ENCODE measurements at places on chromosomes 16 and 17.

DNA sequence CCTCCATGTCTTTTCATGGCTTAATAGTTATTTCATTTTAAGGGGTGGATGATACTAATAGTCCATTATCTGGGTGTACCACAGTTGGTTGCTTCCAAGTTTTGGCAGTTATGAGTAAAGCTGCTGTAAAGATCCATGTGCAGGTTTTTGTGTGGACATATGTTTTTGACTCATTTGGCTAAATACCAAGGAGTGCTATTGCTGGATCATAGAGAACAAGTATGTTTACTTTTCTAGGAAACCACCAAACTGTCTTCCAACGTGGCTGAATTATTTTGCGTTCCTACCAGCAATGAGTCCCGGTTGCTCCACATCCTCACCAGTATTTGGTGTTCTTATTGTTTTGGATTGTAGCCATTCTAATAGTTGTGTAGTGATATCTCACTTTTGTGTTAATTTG, 181.9 kb downstream of the SPECC1 start:
- DNase-seq: peak; percentile 88

DNA sequence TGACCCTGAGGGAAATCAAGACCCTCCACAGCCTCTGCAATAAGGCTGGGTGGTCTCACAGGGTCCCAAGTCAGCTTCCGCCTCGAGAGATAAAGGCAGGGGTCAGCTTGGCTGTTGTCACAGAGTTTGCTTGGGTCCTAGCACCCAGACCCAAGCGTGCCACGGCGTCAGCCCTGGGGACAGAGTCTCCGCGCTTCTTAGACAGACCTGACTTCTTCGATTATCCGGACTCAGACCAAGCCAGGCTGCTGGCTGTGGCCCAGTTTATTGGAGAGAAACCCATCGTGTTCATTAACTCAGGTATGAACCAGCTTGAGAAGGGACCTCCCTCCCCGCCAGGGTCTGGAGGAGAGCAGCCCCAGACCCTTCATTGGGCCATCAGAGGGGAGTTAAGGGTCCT, 588 bp downstream of the C16orf92 start:
- no peak for DNase-seq

DNA sequence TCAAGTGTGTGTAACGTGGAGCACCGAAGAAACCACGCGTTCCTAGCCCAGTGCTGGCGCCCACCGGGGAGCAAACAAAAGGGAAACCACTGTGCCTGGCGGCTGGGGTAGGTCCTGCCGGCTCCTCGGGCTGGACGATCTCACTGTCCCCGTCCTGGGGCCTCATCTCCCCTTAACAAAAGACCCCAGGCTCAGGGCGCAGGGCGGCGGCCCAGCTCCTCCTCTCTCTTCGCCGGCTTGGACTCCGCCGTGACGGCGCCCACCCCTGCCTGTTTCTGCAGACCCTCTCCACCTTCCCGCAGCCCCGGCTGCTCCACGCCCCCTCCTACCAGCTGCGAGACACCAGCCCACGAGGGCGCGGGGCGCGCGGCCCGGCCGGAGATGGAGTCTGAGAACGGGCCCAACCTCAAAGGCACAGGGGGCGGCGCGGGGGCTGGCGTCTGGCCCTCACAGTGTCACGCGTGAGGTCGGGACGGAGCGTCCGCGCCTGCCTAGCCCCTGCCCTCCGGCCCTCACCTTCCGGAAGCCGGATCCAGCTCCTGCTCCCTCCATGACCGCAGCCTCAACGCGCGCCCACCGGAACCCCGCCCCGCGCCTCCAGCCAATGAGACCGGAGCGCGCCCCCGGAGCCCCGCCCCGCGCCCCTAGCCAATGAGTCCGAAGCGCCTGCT, at the start of gene CENPX:
Gene CENPX (minus strand): TSS at position 569 of the 671 bp plus-strand sequence. CDS start 17 bp downstream, at position 552.
- DNase-seq: peak; percentile 8

- DNase-seq: no peak
Observed at GRCh38 chr16:62294213-62294972, 258.2 kb upstream of the CDH8 start.

GRCh38 chr16:75402159-75402820, 31.0 kb downstream of the CFDP1 start:
- peak; percentile 80 for DNase-seq

GRCh38 chr16:12542818-12543699, 260.6 kb downstream of the CPPED1 start:
- DNase-seq: no peak

DNA sequence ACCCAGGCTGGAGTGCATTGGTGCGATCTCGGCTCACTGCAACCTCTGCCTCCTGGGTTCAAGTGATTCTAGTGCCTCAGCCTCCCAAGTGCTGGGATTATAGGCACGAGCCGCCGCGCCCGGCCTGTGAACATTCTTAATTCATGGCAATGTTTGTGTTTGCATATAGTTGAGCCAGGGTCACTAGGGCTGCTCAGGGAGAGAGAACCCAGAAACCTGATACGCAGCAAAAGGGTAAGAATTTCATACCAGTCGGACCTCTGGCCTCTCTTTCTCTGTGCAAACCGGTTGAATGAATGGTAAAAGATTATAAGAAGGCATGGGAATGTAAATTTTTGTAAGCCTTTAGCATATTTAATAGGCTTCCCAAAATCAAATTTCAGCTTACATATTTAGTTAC, 6.9 kb upstream of the TMEM98 start:
- DNase-seq: no peak

- DNase-seq: no peak
Observed at GRCh38 chr17:77635176-77635575, 323.3 kb upstream of the TNRC6C start.

DNA sequence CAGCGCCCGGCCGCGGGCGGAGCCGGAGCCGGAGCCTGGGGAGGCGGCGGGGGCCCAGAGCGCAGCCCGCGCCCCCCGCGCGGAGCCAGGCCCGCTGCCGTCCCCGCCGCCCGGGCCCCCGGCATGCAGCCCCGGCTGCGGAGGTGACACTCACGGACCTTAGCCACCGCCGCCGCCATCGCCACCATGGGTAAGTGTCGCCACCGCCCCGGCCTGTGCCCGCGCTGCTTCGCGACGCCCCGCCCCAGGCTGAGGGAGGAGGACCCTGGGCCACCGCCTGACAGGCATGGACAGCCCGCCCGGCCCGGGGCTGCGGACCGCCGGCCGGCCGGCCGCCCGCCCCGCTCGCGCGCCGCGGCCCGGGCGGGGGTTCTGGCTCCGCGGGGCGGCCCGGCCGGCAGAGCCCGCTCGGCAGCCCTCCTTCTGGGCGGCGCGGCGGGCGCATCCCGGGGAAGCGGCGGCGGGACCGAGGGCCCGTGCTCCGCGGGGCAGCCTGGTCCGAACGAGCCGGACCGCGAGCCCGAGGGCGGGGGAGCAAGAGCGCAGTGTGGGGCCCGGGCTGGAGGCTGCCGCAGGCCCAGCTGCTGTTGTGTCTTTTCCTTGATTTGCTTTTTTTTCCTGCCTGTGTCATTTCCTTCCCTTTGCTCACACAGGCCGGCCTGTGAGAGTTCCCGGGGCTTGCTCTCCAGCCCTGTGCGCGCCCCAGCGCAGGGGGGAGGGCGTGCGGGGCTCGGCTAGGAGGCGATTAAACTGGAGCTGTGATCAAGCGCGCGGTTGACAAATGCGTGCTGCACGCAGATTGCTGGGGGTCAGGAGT, 565 bp downstream of the MAP3K3 start:
- DNase-seq: peak; percentile 68

GRCh38 chr17:50571681-50572080, 11.2 kb downstream of the CACNA1G start:
- no peak for DNase-seq

GRCh38 chr16:59168461-59169114, 434.5 kb upstream of the GOT2 start:
- DNase-seq: no peak

DNA sequence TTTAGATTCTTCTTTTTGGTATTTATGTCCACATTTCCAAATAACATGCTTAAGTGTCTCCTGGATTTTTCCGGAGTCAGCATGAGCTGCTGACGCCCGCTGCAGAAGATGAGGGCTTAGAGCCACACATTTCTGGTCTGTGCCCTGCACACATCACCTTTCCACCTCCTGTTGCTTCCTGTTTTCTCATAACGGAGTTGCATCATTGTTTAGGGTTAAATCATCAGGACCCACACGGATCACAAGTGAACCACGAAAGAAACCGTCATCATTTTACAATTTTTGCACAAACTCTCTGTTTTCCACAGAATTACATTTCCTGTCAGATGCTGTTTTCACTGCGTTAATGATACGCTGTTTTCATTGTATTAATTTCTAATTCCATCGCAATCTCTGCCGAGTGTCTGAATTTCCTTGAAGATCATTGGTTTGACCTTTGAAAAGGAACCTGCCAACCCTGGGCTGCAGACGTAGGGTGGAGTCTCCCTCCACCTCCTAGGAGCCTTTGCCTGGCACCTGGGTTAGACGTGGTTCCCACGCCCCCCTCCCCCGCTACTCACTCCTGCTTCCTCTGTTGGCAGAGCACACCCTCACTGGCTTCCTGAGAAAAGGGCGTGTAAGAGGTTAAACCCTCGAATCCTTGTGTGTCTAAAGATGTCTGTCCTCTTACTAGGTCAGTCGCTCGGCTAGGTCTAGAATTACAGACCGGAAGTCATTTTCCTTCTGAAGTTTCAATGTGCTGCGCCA, 68.2 kb downstream of the RNF213 start:
- no peak for DNase-seq

GRCh38 chr17:17739388-17740066, 58.3 kb downstream of the RAI1 start:
- peak; percentile 79 for DNase-seq

DNA sequence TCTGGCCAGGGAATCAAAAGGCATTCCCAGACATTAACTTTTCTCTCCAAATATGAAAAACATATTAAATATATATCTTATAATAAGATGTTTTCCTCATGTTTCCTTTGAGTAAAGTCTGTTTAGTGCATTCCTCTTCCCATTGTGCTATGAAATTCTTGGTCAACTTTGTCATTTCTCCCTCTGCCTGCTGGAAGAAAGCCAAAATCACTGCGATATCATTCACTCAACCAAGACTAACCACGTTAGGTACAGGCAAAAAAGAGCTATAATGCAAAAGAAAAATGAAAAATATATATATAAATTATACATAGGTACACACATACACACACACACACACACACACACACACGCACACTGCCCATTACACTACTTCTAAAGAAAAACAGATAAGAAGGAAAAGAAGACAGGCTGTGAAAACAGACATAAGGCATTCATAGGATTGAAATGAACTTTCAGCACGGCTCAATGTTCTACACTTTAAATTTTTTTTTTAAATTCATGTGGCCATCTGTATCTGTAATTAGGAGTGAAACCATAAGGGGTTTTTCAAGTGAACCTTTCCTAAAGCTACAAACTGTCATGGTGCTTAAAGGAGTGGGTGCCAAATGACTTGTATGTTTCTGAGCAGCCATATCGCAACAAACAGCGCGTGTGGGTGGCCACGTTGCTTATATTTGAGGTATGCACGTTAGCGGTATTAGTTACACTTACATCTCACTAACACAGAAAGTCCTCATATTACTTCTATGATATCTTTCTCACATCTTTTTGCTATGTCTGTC, 71.6 kb upstream of the PSMD7 start:
- peak; percentile 32 for DNase-seq

DNA sequence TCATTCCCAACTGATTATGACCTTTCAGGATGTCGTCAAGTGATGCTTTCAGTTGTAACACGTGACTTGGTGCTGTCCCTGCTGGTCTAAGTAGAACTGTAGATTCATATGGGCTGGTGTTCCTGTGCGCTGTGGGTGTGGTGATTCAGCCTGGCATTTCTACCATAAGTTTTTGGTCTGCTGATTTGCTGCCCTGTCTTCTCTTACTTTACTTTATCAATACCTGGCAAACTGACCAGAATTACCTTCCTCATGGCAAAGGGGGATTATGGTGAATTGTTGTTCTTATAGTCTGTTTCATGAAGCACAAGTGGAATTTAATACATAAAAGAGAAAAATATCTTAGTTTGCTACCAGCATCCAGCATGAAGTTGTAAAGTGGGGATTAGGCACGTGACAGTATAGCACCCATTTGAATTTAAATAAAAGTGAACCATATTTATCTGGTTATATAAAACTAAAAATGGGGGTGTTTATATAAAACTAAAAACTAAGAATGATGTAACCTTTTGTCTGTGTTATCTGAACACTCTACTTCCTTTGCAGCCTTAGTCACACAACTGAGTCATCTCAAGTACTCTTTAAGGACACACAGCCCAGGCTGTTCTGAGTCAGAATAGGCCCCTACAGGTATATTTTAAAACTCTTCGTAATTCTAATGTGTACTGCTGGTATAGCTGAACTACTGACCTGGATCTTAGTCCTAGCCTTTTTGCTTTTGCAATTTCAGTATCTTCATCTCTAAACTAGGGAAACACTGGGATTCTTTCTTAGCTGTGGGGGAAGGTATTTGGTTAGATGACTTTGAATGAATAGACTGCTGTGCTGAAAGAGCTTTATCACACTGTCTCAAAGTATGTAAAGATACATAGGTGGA, 28.3 kb downstream of the TTC19 start:
- peak; percentile 94 for DNase-seq

DNA sequence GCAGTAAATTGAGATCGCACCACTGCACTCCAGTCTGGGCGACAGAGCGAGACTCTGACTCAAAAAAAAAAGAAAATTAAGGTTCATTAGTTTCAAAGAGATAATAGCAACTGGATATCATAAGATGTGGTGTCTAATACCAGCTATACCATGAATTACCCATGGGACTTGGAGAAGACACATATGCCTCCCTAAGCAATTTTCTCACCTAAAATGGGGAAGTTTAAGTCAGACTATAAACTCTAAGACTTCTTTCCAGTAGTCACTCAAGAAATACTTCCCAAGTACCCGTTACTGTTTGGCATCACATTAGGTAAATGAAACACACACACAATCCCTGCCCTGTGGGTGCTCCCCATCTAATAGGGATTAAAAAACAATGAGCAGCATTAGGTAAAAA, 22.6 kb downstream of the SMURF2 start:
- DNase-seq: no peak

DNA sequence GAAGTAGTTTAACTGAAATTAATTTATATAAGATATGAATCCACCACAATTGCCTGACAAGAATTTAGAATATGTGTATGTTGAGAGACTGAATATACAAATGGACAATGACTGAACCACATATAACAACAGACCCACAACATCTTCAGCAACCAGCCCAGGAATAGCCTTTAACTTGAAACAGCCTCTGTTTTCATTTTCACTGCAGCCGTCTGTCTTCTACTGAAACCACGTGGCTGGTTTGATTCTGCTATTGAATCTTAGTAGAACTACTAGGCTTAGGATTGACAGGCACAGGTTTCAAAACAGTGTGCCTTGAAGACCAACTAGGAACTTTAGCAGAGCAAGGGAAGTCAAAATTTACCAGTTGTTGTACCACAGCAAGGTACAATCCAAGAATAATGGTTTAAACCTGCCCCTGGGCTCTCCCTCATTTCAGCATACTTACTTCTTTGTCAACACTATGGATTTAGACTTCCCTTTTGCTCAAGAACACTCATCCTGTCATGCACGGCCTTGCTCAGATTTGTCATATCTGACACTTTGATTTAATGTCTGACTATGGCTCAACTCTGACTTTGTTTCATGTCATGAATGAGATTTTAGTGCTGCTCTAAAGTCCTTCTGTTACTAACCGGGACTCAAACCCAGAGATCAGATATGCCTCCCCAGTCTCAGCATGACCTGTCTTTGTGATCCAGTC, 355.0 kb downstream of the KIF2B start:
- DNase-seq: no peak

Measured in EH (cell line).